ENCODE measurements at places on chromosomes 12 and 14. TPM values are rescaled to one million over a fixed set of nuclear protein-coding genes. Genes with fewer than 3 reads are reported as not detected.

The LTBP2 gene
- polyA plus RNA-seq, result 3.2 TPM

The PCED1B gene
- 3.3 TPM for polyA plus RNA-seq

The MARCHF9 gene
- 17.6 TPM for polyA plus RNA-seq

The FLVCR2 gene
- 7.5 TPM for polyA plus RNA-seq

The UBE2N gene
- polyA plus RNA-seq, result 172 TPM

The NRXN3 gene
- polyA plus RNA-seq, result 7.9 TPM

The CABP1 gene
- 4.6 TPM for polyA plus RNA-seq

The BRF1 gene
- 24.8 TPM for polyA plus RNA-seq

The PLA2G1B gene
- 0.91 TPM for polyA plus RNA-seq

Measured in renal cortex interstitium (tissue), 15 donors.